ENCODE measurements at places on chromosomes 7 and 10.

- DNase-seq, result no peak
Observed at GRCh38 chr7:128059143-128059988, 28.1 kb upstream of the LRRC4 start.

GRCh38 chr10:3820255-3820654 lies 35.2 kb upstream of the KLF6 start:
- no peak for DNase-seq

- no peak for DNase-seq
Observed at GRCh38 chr10:53091574-53091973, 319.0 kb upstream of the MBL2 start.

- no peak for DNase-seq
Observed at GRCh38 chr10:99123851-99124250, 111.8 kb downstream of the HPSE2 start.

- DNase-seq, result peak; percentile 85
Observed at GRCh38 chr7:55420530-55420929, 55.4 kb downstream of the LANCL2 start.

- no peak for DNase-seq
Observed at GRCh38 chr10:97063271-97063982, 122.3 kb downstream of the SLIT1 start.

- DNase-seq, result no peak
Observed at GRCh38 chr10:31757386-31757791, 171.2 kb downstream of the ARHGAP12 start.

DNA sequence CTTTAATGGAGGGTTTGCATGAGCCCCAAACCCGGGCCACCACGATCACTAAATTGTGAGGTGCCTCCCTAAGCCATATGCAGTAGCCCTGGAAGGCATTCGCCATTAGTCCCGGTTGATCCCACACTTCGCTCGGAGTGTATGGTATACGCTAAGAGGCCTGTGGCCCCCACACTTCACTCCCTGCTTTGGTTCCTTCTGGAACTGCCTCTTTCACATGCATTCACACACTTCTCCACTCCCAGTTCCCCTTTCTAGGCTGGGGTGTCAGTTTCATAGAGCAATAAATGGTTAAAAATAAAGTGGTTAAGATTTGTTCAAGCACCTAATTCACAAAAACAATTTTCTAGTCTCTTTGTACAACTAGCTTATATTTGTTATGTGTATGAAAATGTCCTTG lies 212.1 kb upstream of the KCND2 start:
- DNase-seq, result no peak

DNA sequence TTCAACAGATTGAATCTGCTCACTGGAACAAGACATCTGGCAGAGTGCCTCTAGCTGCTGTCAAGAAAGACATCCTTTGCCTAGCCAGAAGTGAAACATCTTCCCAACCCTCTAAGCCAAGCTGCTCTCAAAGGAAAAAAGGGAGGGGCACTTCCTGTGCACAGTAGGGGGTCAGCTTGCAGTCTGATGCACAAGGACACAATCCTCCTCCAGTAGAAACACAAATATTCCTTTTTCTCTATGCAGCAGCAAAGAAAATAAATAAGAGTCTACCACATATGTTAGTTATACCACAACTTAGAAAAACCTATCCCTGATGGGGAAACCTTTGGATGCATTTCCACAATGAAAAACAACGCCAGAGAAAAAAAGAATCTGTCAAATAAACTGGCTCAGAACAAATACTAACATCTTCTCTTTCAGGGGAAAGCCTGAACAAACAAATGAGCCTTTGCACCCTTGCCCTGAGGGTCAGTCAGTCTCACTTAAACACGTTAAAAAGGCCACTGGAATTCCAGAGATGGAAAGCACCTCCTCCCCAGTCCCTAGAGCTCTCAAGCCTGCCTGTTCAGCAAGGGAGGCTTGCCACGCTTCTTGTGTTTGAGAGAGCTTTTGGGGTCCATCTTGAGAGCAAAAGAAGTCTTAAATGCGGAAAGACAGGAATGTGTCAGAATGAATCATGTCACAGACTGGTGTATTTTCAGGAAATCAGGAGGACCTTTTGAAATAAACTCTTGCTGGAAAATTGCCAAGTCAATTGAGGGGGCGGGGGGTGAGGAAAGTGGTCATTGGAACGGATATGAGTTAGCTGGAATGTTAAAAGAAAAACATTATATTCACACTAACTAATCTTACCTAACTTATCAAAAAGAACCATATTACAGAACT lies 7.5 kb downstream of the LAMB1 start:
- DNase-seq, result peak; percentile 90

- peak; percentile 30 for DNase-seq
Observed at GRCh38 chr7:590731-591551, 71.3 kb upstream of the PDGFA start.

GRCh38 chr7:68813551-68814080 lies 784.7 kb upstream of the AUTS2 start:
- DNase-seq, result peak; percentile 13

DNA sequence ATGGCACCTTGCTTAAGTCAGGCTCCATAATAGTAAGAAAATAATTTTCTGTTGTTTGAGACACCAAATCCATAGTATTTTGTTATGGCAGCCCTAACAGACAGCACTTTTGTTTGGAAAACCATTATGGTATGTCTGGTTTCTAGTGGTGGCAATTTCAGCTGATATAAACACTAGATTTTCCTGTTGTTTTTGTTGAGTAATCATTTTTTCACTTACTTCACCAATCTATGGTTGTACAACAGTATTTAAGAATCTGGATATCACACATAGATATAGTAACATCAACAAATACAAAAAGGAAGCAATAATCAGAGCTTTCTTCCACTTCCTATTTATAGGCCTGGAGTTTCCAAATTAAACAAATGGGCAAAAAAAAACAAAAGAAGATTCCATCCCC lies 725.8 kb upstream of the POM121L12 start:
- no peak for DNase-seq

- DNase-seq, result no peak
Observed at GRCh38 chr10:52283174-52283573, 30.9 kb upstream of the DKK1 start.

DNA sequence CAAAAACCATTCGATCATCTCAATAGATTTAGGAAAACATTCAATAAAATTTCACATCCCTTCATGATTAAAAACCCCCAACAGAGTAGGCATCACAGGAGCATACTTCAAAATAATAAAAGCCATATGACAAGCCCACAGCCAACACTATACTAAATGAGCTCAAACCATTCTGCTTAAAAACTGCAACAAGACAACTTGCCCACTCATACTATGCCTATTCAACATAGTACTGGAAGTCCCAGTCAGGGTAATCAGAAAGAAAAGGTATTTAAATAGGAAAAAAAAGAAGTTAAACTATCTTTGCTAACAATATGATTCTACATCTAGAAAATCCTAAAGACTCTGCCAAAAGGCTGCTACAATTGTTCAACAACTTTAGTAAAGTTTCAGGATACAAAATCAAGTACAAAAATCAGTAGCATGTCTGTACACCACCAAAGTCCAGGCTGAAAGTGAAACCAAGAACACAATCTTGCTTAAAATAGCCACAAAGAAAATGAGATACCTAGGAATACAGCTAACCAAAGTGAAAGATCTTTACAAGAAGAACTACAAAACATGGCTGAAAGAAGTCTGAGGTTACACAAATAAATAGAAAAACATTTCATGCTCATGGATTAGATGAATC lies 882.6 kb downstream of the GRM8 start:
- no peak for DNase-seq

GRCh38 chr10:82815680-82816079 lies 940.7 kb downstream of the NRG3 start:
- DNase-seq, result no peak

DNA sequence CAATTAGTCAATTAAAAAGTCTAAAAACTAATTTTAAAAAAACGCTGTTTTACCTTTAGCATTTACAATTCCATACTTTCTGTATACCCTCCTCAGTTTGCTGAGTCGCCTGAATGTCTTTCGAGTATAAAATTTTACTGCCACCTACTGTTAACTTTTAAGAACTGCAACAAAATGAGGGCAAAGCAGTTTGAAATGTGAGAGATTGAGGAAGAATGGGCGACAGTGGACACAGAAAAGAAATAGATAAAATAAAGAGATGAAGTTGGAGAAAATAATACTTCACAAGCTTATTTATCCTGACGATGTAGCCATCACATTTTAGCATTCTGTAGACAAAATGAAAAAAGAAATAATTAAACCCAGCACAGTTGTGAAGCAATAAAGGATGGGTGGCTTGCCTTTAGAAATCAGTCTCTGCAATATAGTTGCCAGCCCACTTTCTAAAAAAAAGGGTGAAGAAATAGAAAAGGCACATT lies 110.8 kb upstream of the PTN start:
- peak; percentile 87 for DNase-seq

DNA sequence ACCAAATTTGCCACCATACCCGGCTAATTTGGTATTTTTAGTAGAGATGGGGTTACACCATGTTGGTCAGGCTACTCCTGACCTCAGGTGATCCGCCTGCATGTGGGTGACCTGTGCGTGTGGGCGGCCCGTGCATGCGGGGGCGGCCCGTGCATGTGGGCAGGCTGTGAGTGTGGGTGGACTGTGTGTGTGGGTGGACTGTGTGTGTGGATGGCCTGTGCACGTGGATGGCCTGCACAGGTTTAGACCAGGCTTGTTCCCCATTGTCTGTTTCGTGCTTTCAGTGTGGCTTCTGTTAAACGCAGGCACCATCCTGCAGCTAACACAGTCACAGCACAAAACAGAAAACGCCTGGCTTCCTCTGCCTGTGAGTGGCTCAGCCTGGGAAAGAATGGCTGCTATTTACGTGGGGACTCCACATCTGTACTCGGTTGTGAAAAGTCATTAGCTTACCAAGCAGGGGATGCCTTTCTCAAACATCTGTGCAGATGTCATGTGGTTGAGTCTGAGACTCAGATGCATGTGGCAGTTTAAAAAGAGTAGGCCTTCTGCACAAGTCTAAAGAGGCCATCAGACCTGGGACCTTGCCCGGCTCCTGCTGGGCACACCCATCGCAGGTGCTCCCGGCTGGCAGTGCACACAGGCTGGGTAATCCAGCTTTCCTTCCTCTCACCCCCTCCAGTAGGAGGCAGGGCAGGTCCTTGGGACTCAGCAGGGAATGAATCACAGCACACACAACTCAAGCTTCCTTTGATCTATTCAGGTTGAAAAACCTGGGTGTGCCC lies 91.6 kb downstream of the COBL start:
- DNase-seq, result no peak

DNA sequence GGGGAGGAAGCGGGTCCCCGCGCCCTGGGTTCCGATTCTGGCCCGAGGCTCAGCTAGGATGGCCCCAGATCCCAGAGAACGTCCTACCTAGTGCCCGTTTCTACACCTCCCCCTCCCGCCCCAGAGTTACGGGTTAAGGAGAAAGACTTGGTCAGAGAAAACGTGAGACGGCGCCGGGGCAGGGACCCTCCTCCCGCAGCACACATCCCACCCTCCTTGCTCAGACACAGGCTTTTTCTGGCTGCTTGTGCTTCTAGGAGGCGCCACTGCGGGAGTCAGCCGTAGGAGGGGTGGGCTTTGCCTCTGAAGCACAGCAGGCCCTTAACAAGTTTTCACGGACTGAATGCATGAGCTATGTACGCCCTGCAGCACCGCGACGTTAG lies 104.9 kb upstream of the LEP start:
- DNase-seq, result peak; percentile 58

- DNase-seq, result no peak
Observed at GRCh38 chr10:50422259-50422658, 170.9 kb upstream of the ASAH2 start.

- DNase-seq, result no peak
Observed at GRCh38 chr7:55588379-55588699, 16.0 kb upstream of the VOPP1 start.

DNA sequence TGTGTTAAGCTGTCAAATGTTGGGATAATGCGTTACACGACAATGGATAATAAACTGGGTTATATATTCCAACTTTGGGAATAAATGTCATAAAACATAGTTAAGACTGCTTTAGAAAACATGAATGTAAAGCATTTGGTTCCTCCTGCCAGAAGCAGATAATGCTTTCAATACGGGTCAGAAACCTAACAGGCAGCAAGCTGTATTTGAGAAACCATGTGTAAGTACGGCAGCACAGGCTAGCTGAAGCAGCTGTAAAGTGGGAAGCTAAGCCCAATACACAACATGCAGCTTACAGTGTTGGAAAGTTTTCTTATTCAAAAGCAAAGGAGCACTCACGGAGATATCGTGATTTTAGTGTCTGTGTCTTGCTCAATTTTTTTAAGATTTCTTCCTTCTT lies 46.5 kb downstream of the MALSU1 start:
- DNase-seq, result no peak

- DNase-seq, result no peak
Observed at GRCh38 chr7:142838461-142839213, 16.2 kb upstream of the EPHB6 start.

- DNase-seq, result no peak
Observed at GRCh38 chr7:143256932-143257331, 6.3 kb upstream of the GSTK1 start.

DNA sequence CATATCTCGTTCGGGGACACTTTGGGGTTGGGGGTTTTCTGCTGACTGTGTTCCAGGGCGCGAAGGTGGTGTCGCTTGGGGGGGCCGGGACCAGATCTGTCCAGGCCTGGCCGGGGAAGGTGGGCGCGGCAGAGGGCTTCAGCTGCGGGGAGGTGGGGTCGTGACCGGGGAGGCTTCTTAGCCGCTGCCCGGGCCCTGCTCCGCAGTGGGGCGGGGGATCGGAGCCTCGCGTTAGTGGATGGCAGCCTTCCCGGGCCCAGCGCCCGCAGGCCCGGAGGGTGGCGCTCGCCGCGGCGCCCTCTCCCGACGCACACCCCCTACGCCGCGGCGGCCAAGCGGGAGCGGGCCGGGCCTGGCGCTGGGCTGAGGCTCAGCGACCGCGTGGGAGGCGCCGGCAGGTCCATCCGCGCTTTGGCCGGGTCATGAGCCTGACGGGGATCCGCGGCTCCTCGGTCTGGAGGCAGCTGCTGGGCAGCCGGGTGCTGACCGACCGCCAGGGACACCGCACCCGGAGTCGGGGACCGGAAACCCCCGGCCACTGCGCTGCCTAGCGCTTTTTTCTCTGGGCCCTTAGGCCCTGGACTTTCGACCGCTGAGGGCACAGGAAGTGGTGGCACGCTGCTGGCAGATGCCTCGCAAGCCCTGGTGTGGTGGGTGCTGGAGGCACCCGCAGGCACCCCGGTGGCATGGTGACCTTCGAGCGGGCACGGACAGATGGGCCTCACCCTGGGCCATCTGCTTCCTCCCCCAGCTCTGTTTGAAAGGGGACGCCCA lies 1.2 kb downstream of the AGAP3 start:
- peak; percentile 80 for DNase-seq
